ENCODE measurements at places on chromosomes 4 and X. TPM values are rescaled to one million over a fixed set of nuclear protein-coding genes. Genes with fewer than 3 reads are reported as not detected.

The CT83 gene
- total RNA-seq, result not detected

- no peaks in the 10 kb centered on the region for H3K36me3 ChIP-seq
- no peak overlapping the region for H3K4me3 ChIP-seq
- H3K4me1 ChIP-seq, result no peaks in the 10 kb centered on the region
- H3K27ac ChIP-seq, result no peak overlapping the region
Observed at GRCh38 chr4:1003271-1004070, 8.0 kb upstream of the FGFRL1 start.

The AMER1 gene
- 5.0 TPM for total RNA-seq

The DNAAF6 gene
- total RNA-seq, result not detected

The NPNT gene
- not detected for total RNA-seq

- H3K4me1 ChIP-seq, result peaks cover 2% of the 10 kb centered on the region
- DNase-seq, result no peak
- peaks cover 9% of the 10 kb centered on the region for H3K27me3 ChIP-seq
- peak overlapping the region; percentile 12 for H3K4me3 ChIP-seq
- no peaks in the 10 kb centered on the region for H3K36me3 ChIP-seq
- H3K27ac ChIP-seq, result no peak overlapping the region
Observed at GRCh38 chrX:28586286-28586685, 960 bp upstream of the IL1RAPL1 start.

GRCh38 chr4:140112576-140112975, 41.4 kb downstream of the MAML3 start:
- no peak overlapping the region for H3K4me3 ChIP-seq
- H3K27me3 ChIP-seq, result no peaks in the 10 kb centered on the region
- DNase-seq, result no peak

DNA sequence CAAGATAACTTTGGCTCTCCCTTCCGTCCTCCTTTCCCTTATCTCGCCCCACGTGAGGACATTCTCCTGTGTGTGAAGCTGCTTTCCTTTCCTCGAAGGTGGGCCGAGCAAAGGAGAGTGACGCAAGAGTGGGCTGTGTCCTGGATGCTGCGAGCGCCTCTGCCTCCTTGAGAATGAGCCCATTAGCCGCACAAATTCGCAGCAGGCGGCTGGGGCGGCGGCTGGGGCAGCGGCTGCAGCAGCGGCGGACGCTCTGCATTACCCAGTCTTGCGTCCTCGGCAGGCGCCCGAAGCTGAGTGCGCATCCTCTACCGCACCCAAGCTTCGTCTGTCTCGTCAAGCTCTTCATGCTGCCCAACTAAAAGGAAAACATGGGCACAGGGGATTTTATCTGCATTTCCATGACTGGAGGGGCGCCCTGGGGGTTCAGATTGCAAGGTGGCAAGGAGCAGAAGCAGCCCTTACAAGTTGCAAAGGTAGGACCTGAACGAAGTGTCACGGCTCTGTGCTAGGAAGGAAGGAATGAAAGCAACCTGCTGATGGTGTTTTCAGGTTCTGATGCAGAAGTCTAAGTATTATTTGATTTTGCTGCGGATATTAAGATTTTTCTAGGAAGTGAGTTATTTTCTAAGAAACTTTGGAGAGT, at the start of gene SYNPO2:
SYNPO2 (plus strand) TSS at position 189 of the 646 bp plus-strand sequence; CDS start at position 372, 183 bp downstream.
- H3K4me1 ChIP-seq, result peaks cover 23% of the 10 kb centered on the region
- peaks cover 5% of the 10 kb centered on the region for H3K27me3 ChIP-seq
- H3K36me3 ChIP-seq, result no peaks in the 10 kb centered on the region
- peak; percentile 87 for DNase-seq

The LEF1 gene
- 3.1 TPM for total RNA-seq

The KLHL4 gene
- 0.38 TPM for total RNA-seq

DNA sequence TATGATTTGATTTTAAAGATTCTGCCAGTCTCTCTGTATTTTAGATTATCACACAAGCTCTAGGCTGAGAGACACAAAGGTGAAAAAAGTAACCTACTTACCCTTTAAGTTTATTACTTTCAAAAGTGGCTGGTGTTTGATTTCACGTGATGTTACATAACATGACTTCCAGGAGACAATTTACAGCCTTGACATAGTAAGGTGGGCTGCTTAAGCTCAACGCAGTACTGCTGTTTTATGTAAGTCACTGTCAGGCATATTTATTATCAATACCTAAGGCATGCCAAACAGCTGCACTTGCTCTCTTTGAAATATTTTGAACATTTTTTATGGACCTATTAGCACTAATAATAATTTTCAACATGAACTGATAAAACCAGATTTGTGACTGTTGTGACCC, 451.5 kb upstream of the FAM241A start:
- H3K27ac ChIP-seq, result no peak overlapping the region
- no peaks in the 10 kb centered on the region for H3K36me3 ChIP-seq
- no peaks in the 10 kb centered on the region for H3K4me1 ChIP-seq
- H3K4me3 ChIP-seq, result no peak overlapping the region
- peaks cover 8% of the 10 kb centered on the region for H3K27me3 ChIP-seq

- no peak overlapping the region for H3K4me3 ChIP-seq
- no peak for DNase-seq
- no peaks in the 10 kb centered on the region for H3K27me3 ChIP-seq
- no peaks in the 10 kb centered on the region for H3K4me1 ChIP-seq
Observed at GRCh38 chrX:113770071-113770470, 813.8 kb upstream of the HTR2C start.

The CXorf58 gene
- total RNA-seq, result not detected

The SYP gene
- total RNA-seq, result 1.5 TPM

The CITED1 gene
- total RNA-seq, result 1.1 TPM

DNA sequence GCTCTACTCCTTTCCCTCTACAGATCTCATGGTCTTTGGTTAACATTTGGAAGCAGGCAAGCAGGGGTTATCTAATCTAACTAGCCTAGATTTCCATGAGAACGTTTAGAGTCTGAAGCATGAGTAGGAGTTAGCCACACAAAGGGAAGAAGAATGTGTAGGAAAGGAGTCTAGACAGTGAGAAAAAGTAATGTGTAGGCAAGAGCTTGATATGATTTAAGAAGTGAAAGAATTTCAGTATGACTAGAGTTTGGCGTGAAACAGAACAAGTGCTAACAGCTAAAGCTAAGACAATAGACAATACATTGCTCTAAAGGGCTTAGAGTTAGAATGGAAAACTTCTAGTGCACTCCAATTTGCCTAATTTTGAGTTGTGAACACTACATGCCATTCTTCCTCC, 10.8 kb downstream of the CXCL8 start:
- H3K36me3 ChIP-seq, result no peaks in the 10 kb centered on the region
- no peak overlapping the region for H3K27ac ChIP-seq
- H3K4me1 ChIP-seq, result peaks cover 8% of the 10 kb centered on the region
- no peak overlapping the region for H3K4me3 ChIP-seq
- DNase-seq, result no peak

The RAB40A gene
- total RNA-seq, result 0.24 TPM

- peaks cover 21% of the 10 kb centered on the region for H3K4me1 ChIP-seq
- H3K4me3 ChIP-seq, result no peak overlapping the region
- no peak for DNase-seq
- no peaks in the 10 kb centered on the region for H3K27me3 ChIP-seq
- H3K36me3 ChIP-seq, result no peaks in the 10 kb centered on the region
Observed at GRCh38 chr4:6892190-6892908, 17.3 kb upstream of the TBC1D14 start.

DNA sequence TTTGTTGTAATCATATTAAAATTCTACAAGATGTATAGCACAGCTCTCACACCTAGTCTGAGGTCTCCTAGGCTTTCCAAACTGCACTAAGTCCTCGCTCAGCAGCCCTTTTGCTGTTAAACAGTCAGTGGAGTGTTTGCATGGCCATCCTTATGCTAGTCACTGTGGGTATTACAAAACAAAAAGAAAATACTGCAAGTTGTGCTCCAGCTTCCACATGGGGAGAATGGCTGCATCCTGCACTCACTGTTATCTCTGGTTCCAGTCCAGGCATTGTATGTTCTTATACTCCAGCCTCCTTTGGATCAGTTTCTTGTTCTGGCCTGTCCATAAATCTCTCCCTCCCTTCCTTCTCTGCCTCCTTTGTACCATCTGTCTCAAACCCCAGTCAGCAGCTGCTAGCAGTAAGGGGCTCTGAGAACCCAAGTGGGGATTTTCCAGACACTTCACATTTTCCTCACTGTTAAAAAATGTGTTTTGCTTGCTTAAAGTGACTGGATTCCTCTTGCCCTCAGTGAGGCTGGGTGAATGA, 38.5 kb upstream of the BMP15 start:
- no peak overlapping the region for H3K4me3 ChIP-seq
- H3K4me1 ChIP-seq, result no peaks in the 10 kb centered on the region
- no peaks in the 10 kb centered on the region for H3K36me3 ChIP-seq
- H3K27ac ChIP-seq, result no peak overlapping the region

DNA sequence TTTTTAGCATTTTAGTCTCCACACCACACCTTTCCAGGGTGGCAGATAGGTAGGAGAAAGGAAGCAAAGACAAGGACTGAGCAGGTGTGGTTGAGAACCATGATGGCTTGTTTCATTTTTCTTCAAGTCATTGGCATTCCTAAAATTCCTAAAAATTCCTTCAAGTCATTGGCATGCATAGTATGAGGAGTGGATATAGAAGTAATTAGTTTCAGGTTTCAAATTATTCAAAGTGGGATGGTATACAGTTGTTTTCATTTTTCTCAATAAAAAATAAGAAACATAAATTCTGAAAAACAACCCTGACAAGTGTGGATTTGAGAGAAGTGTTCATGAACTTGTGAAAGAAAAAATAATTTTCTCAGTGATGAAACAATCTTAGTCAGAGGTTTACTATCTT, 22.3 kb upstream of the HERC3 start:
- H3K4me1 ChIP-seq, result peaks cover 15% of the 10 kb centered on the region
- H3K36me3 ChIP-seq, result no peaks in the 10 kb centered on the region
- H3K4me3 ChIP-seq, result no peak overlapping the region
- DNase-seq, result no peak
- no peak overlapping the region for H3K27ac ChIP-seq

DNA sequence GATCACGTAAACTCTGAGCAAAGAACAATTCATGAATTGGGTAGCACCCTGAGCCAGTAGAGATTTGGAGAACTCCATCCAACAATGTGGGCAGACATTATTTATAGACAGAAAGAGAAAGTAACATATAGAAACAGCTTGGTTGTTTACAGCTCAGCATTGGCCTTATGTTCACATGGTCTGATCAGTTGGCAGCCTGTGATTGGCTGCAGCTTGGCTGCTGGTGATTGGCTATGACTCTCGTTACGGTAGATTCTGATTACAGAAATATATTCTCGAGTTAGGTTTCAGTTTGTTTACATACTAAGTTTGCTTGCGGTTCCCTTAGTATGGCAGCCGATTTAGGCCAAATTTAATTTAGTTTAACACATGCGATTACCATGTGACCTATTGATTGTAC, 663.4 kb downstream of the RAPGEF2 start:
- H3K27ac ChIP-seq, result peak overlapping the region; percentile 2
- no peaks in the 10 kb centered on the region for H3K36me3 ChIP-seq
- no peak for DNase-seq
- H3K4me1 ChIP-seq, result peaks cover 57% of the 10 kb centered on the region
- H3K4me3 ChIP-seq, result no peak overlapping the region

DNA sequence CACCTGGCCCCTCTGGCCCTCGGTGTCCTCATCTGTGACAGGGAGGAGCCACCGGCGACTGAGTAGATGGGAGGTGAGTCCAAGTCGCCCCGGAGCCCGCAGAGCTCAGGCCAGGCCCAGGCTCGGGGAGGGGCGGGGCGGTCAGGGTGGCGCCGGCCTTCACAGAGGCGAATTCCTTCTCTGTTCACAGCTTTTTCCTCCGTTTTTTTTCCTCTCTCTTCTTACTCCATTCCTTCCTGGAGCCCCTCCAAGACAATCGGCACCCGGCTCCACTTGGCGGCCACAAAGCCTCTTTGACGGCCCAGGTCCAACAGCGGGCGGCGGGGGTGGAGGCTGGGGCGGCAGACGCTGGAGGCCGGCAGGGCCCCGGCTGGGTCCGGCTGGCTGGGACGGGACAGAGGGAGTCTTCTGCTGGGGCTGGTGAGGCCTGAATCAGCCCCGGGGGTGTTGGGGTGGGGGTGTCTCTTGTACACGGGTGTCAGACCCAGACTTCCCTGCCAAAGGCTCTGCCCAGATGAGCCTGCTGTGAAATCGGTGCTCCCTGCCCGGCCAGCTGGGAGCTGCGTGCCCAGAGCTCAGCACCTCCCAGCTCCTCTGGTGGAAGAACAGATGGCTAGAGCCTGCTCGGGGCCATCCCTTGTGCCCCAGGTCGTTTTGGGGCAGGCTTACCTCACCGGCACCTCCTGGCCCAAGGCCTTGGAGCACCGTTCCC, 22.6 kb downstream of the FGFRL1 start:
- H3K4me3 ChIP-seq, result no peak overlapping the region
- no peaks in the 10 kb centered on the region for H3K27me3 ChIP-seq
- no peak overlapping the region for H3K27ac ChIP-seq

DNA sequence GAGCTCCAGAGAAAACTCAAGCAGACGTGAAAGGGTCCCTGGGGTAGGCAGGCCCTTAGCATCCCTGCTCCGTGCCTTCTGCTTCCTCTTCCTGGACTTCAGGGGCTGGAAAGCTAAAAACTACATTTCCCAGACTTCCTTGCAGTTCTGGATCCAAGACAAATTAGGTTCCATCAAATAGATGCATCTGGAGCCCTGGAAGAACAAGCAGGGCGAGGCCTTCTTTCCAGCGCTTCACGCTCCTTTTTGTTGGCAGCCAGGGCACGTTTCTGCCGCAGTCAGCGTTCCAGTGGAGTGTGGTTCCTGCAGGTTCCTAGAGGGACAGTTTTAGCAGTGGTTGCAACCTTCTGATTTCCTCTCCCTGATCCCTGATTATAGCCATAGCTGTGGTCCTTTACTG, 53.6 kb upstream of the MSX1 start:
- no peak overlapping the region for H3K4me3 ChIP-seq
- H3K4me1 ChIP-seq, result peaks cover 9% of the 10 kb centered on the region
- peaks cover under 1% of the 10 kb centered on the region for H3K27me3 ChIP-seq
- no peak overlapping the region for H3K27ac ChIP-seq
- no peaks in the 10 kb centered on the region for H3K36me3 ChIP-seq

The GAGE12F gene
- total RNA-seq, result not detected

The STATH gene
- not detected for total RNA-seq

GRCh38 chr4:10072420-10073017, 44.1 kb downstream of the WDR1 start:
- peaks cover 55% of the 10 kb centered on the region for H3K36me3 ChIP-seq
- H3K27ac ChIP-seq, result peak overlapping the region; percentile 7
- H3K4me3 ChIP-seq, result no peak overlapping the region
- H3K4me1 ChIP-seq, result peaks cover 4% of the 10 kb centered on the region
- H3K27me3 ChIP-seq, result no peaks in the 10 kb centered on the region

DNA sequence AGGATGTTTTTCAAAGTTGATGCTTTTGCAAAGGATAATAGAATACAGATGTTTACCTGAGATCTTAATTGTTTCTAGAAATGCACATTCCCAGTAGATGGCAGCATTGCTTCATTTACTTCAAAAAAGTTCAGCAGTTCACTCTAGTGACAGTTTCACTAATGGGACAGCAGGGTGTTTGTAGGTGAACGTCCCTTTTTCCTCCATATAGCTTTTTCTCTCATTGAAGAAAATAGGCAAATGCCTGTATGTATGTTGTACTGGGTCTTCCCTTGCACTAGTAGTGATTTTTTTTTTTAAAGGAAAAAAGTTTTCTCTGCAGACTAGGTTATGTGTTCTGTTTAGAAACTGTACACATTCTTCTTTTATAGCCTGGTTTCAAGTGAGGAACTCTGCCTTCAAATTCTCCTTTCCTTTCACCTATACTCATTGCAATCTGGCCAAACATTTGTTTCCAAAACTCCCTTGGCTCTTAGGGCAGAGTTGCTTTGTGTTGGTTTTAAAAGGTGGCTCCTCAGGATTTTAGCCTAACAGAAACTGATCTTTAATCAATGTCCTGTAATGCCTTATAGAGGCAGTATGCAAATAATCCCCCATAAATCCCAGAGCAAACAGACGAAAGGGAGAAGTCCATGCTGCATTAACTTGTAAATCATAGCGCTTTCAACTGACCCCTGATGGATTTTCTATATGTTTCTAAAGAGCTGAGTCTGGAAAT, 86.3 kb downstream of the EGF start:
- no peaks in the 10 kb centered on the region for H3K36me3 ChIP-seq
- H3K27me3 ChIP-seq, result peaks cover 25% of the 10 kb centered on the region
- no peak overlapping the region for H3K27ac ChIP-seq

The PTTG2 gene
- not detected for total RNA-seq
